ENCODE measurements at places on chromosomes 3 and 15. TPM values are rescaled to one million over a fixed set of nuclear protein-coding genes. Genes with fewer than 3 reads are reported as not detected.

DRD3 gene
- total RNA-seq: not detected

C3orf18 gene
- total RNA-seq: 18.7 TPM

IGDCC3 gene
- total RNA-seq: not detected

SCN5A gene
- total RNA-seq: 39.0 TPM

MED12L gene
- not detected for total RNA-seq

SEC61A1 gene
- 378 TPM for total RNA-seq

KCNH8 gene
- not detected for total RNA-seq

PLCB2 gene
- 0.75 TPM for total RNA-seq

DNA sequence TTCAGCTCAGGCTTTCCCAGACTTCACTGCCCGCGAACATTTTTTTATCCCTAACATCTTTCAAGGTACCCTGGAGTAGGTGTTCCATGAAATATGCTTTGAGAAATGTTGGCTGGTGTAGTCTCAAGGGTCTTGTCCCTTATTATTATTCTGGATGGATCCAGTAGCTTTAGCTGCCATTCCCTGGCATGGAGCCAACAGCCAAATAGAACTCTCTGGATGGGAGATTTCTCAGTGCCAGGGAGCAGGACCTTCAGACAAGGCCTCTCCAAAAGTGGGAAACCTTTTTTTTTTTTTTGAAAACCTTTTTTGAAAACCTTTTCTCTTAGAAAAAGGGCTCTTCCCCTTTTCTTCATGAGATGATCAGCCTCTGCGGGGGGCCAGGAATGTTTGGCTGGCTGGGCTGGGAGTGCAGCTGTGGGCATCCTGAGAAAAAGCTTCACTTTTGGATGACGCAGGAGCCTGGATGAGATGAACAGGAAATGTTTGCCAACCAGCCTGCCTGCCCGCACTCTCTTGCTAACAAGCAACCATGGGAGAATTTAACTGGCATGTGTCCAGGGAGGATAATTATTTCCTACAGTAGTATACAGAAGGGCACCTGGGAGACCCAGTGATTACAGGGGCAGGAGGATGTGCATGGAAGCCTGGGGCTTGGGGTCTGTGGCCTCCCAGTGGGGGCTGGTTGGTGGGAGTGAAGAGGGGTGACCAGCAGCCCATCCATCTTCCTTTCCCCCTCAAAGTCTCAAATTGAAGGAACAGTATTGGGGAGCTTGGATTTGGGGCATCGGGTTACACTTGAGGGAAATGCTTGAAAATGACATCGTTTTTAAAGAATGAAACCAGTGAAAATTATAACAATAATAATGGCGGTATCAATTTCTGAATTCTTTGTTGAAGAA lies 109.1 kb upstream of the LRIG1 start:
- no peak for DNase-seq

GRCh38 chr3:155088706-155089345 lies 8.7 kb downstream of the MME start:
- DNase-seq: no peak

- no peak for DNase-seq
These were observed 14.6 kb downstream of the CAPN7 start for GRCh38 chr3:15220661-15221060.

DNA sequence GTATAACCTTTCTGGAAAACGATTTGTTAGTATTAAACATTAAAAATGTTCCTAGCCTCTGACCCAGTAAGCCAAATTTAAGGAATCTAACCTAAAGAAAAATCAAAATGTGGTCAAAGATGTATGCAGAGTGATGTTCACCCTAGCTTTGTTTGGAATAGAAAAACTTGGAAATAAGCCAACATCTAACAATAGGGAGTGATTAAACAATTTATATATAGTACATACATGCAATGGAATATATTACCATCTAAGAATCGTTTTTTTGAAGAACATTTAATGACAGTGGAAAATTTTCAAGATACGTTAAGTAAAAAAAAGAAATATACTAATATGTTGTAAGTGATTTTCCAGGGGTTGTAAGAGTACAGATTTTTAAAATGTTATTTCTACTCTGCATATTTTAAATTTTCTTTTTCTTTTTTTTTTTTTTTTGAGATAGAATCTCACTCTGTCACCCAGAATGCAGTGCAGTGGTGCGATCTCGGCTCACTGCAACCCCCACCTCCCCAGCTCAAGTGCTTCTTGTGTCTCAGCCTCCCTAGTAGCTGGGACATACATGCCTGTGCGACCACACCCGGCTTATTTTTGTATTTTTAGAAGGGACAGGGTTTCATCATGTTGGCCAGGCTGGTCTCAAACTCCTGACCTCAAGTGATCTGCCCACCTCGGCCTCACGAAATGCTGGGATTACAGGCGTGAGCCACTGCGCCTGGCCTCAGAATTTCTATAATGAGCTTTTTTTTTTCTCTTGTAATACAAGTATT lies 54.9 kb downstream of the ANP32A start:
- DNase-seq: no peak

- no peak for DNase-seq
These were observed 3.6 kb downstream of the TAGLN3 start for GRCh38 chr3:112002096-112002971.
